ENCODE measurements at places on chromosomes 2 and 18.

DNA sequence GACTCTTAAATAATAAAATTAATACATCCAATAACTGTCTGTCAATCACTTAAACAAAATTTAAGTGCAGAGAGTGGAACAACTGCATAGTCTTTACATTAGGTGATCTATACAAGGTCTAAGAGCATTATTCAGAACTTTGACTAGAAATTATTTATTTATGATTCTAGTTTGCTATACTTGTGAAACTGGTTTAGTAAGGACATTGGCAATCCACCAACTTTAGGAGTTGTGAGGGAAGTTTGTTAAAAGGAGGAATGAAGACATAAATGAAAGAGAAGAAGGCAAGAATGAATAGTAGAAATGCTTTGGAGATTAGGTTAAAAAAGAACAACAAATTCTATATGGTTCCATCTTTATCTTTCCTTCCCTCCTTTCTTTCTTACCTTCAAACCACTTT lies 217.5 kb downstream of the GPD2 start:
- no peaks in the 10 kb centered on the region for H3K36me3 ChIP-seq
- no peak overlapping the region for H3K27ac ChIP-seq
- H3K27me3 ChIP-seq = no peaks in the 10 kb centered on the region
- H3K4me3 ChIP-seq = no peak overlapping the region
- H3K4me1 ChIP-seq = no peaks in the 10 kb centered on the region

- no peaks in the 10 kb centered on the region for H3K27me3 ChIP-seq
- H3K4me1 ChIP-seq = no peaks in the 10 kb centered on the region
- no peaks in the 10 kb centered on the region for H3K36me3 ChIP-seq
- no peak for DNase-seq
- H3K27ac ChIP-seq = no peak overlapping the region
Measured at GRCh38 chr2:165868211-165868610, 74.2 kb upstream of the GALNT3 start.

DNA sequence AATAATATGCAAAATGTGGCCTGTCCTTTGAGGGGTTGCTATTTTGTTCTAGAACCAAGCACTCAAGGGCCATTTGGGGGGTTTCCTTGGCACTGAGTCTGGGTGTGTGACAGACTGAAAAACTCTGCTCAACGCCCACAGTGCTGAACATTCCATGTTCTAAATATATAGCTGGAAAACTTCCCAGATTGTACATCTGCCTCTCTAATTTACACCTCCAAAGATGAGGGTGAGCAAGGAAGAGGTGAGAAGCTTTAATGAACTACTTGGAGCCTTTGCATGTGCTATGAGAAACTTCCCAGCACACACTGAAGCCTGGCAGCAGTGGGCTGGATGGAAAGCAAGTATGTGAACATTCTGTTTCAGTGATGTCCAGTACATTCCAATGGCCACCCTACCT lies 296.7 kb upstream of the KCNH7 start:
- H3K4me1 ChIP-seq = no peaks in the 10 kb centered on the region
- H3K27ac ChIP-seq = no peak overlapping the region
- H3K36me3 ChIP-seq = no peaks in the 10 kb centered on the region
- H3K4me3 ChIP-seq = no peak overlapping the region
- no peaks in the 10 kb centered on the region for H3K27me3 ChIP-seq

- H3K27ac ChIP-seq = no peak overlapping the region
- DNase-seq = no peak
- peaks cover 2% of the 10 kb centered on the region for H3K27me3 ChIP-seq
- no peaks in the 10 kb centered on the region for H3K36me3 ChIP-seq
Measured at GRCh38 chr2:60577682-60578283, 24.3 kb upstream of the BCL11A start.

- H3K4me1 ChIP-seq = no peaks in the 10 kb centered on the region
- DNase-seq = no peak
- no peaks in the 10 kb centered on the region for H3K36me3 ChIP-seq
- no peak overlapping the region for H3K4me3 ChIP-seq
- H3K27me3 ChIP-seq = no peaks in the 10 kb centered on the region
Measured at GRCh38 chr18:2096551-2096950, 474.8 kb downstream of the METTL4 start.

DNA sequence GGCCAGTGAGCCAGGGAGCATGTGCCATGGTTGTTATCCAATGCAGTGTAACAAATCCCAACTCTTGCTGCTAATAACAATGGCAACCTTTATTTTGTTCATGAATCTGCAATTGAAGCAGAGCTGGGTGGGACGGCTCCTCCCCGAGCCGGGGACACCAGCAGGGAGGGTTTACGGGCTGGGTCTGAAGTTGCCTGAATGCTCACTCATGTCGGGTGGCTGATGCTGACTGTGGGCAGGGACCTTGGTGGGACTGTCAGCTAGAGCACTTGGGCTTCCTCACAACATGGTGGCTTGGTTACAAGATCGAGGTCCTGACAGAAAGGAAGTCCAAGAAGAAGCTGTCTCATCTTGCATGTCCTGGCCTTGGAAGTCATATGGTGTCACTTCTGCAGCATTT lies 264.5 kb downstream of the NDUFA10 start:
- no peaks in the 10 kb centered on the region for H3K27me3 ChIP-seq
- no peak overlapping the region for H3K27ac ChIP-seq
- no peak overlapping the region for H3K4me3 ChIP-seq
- no peaks in the 10 kb centered on the region for H3K36me3 ChIP-seq
- no peak for DNase-seq
- H3K4me1 ChIP-seq = peaks cover 7% of the 10 kb centered on the region

DNA sequence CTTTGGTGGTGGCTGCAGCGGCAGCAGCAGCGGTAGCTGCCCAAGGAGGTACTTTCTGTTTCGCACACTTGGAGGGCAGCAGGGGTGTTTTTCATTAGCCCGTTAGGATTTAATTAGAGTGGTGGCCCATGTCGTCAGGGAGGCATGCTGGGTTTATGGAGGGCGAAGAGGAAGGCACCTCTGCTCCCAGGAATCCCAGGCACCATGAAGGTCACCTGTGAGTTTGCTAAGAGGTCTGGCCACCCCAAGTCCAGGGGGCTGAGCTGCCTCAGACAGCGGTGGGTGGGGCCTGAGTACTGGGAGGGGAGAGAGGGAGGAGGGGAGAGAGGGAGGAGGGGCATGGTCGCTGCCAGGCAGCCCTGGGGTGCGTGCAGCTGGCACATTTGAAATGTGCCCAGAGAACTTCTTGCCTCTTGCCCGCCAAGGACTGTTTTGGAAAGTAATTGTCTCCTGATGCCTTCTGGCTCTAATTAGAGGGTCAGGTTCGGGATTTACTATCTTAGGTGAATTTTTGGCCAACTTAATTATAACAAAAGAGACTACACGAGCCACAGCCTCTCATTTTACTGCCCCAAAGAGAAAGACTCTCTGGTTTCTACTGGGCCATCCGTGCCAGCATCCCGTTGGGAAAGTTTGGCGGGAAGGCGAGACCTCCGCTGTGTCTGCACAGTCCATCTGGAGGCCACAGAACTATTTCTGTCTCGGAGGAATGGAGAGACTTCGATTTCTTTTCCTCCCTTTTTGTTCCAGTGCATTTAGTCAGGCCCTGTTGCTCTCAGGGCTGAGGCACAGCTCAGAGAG lies 62.0 kb downstream of the GLI2 start:
- no peaks in the 10 kb centered on the region for H3K27me3 ChIP-seq

GRCh38 chr18:52730972-52731619 lies 391.1 kb downstream of the DCC start:
- H3K4me3 ChIP-seq = no peak overlapping the region
- no peaks in the 10 kb centered on the region for H3K4me1 ChIP-seq
- DNase-seq = no peak
- H3K27me3 ChIP-seq = no peaks in the 10 kb centered on the region
- no peak overlapping the region for H3K27ac ChIP-seq

DNA sequence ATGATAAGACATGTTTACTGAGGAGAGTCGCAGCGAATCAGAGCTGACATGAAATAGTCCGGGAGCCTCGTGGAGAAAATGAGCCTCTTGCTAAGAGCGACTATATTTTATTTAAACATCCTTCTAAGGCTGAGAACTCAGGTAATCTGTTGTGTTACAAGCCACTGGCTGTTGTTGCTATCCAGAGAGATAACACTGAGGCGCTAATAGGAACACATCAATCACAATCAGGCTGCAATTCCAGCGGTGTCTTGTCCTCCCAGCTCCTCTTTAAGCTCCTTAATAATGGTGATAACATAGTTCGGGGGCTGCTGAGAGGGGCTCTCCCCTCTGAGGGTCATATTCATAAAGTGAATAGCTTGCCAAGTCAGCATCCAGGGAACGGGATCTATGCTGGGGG lies 95.1 kb downstream of the INSIG2 start:
- H3K4me3 ChIP-seq = no peak overlapping the region
- H3K36me3 ChIP-seq = no peaks in the 10 kb centered on the region
- peaks cover 18% of the 10 kb centered on the region for H3K4me1 ChIP-seq
- DNase-seq = no peak
- no peaks in the 10 kb centered on the region for H3K27me3 ChIP-seq

- H3K36me3 ChIP-seq = no peaks in the 10 kb centered on the region
- peaks cover 27% of the 10 kb centered on the region for H3K4me1 ChIP-seq
- DNase-seq = no peak
- H3K27me3 ChIP-seq = no peaks in the 10 kb centered on the region
- peak overlapping the region; percentile 47 for H3K27ac ChIP-seq
Measured at GRCh38 chr2:177169810-177170514, 42.6 kb upstream of the HNRNPA3 start.

DNA sequence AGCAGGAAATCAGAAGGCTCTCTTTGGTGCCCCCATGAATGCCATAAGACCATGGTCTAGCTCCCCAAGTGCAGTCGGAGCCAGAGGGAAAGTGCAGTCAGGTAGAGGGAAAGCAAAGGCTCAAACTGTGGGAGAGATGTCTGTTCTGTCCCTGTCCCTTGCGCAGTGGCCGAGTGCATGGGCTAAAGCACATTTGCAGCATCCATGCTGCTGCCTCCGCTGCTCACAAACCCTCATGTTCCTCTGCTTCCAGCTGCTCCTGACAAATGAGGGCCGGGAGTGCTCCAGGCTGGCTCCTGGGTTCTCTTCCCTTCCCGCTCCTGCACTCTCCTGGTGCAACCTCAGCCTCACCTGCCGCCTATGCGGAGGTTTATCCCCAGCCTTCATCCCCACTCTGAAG lies 34.2 kb downstream of the SCTR start:
- no peaks in the 10 kb centered on the region for H3K36me3 ChIP-seq
- H3K27me3 ChIP-seq = no peaks in the 10 kb centered on the region
- no peak for DNase-seq
- H3K4me1 ChIP-seq = peaks cover 57% of the 10 kb centered on the region

- no peak overlapping the region for H3K4me3 ChIP-seq
- DNase-seq = peak; percentile 20
- no peak overlapping the region for H3K27ac ChIP-seq
- no peaks in the 10 kb centered on the region for H3K36me3 ChIP-seq
- H3K27me3 ChIP-seq = no peaks in the 10 kb centered on the region
Measured at GRCh38 chr2:153287109-153287801, 191.3 kb downstream of the RPRM start.
